ENCODE measurements at places on chromosomes 16 and 17.

DNA sequence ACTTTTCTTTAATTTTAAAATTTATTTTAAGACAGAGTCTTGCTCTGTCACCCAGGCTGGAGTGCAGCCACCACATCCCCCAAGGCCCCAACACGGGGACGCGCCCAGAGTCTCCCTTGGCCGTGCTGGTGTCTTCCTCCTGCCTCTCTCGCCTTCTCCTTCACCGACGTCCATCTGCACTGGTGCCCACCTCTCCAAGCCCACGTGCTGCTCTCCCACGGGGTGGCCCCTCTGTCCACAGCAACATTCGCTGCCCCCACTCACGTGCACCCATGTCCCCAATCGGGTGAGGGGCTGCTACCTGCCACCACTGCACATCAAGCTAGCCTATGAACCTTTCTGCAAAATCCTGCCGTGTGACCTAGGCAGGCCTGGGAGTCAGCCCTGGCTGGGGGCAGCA, 3.1 kb downstream of the TMEM204 start:
- DNase-seq: no peak

DNA sequence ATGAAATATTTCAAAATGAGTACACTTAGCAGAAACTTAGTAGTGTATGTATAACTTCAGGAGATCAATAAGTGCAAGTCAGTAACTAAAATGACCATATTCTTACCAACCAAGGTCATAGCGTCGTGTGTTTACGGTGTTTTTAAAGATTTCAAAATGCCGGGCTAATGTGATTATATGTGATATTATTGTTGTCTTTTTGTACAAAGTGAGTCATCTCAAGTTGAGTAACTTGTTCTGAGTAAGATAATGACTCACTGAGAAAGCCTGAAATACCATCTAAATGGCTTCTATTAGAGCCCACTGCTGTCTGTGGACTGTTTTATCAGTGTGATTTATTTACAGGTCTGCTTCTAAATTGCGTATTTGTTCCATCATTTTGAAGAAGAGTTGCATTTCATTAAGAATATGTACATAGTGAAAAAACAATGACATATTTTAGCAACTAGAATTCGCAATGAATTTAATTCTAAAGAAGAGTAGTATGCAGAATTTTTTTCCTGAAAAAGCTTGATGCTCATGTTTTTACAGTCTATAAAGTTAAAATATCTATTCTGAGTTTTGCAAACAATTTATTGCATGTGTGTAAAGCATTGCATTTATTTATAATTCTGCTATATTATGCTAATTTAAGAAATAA, 12.7 kb downstream of the KRT12 start:
- DNase-seq: peak; percentile 76

- peak; percentile 19 for DNase-seq
These were observed 722.3 kb downstream of the CDH8 start for GRCh38 chr16:61313931-61314330.

GRCh38 chr17:40528692-40529417, 27.4 kb upstream of the TNS4 start:
- no peak for DNase-seq

GRCh38 chr17:74083321-74083720, 120.2 kb upstream of the RPL38 start:
- no peak for DNase-seq

DNA sequence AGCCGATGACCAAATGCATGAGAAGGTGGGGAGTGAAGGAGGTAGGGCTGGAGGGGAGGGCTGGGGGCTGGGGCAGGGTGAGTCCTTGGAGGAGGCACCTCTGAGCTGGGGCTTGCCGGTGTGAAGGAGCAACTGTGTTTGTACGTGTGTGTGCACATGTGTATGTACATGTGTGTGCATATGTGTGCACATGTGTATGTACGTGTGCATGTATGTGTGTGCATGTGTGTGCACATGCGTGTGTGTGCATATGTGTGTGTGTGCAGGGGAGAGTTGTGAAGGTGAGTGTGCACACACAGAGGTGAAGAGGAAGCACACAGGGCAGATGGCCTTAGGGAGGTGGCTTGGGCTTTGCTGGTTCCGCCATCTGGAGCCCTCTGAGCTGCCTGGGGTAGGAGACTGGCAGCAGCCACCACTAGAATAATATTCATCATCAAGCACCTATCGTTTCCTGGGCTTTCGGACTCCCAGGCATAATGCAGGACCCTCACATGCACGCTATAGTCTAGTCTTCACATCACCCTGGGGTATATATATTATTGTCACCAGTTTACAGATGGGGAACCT, 120.9 kb upstream of the CDC42EP4 start:
- DNase-seq: no peak

GRCh38 chr16:58501242-58502131, 1.5 kb downstream of the NDRG4 start:
- DNase-seq: no peak

GRCh38 chr17:69909389-69909788, 165.6 kb upstream of the KCNJ16 start:
- DNase-seq: peak; percentile 14

GRCh38 chr17:77507111-77507885, 366.5 kb downstream of the SEC14L1 start:
- DNase-seq: no peak

GRCh38 chr17:42284566-42284965, 3.7 kb upstream of the STAT5A start:
- no peak for DNase-seq

- peak; percentile 50 for DNase-seq
These were observed 14.1 kb downstream of the MAP3K14 start for GRCh38 chr17:45302649-45303173.
